ENCODE measurements at places on chromosomes 1 and 21.

DNA sequence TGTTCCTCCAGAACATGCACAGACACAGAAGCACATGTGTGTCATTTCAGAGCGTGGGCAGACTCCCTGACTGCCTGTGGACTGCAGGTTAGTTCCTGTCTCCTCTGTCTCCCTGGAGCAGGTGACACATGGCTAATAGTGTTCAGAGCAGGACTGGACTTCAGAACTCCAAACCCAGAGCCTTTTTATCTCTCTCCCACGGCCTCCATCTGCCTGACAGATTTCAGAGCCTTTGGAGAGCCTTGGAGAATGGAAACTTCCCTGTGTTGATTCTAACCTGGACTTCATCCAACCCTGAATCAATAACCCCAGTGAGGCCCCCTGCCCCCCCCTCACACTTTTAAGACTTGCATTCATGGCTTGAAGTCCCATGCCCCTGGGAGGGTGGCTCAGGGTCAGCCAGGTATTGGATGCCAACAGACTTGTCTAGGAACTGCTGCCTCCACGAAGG lies 44.4 kb downstream of the C1orf198 start:
- no peak for DNase-seq

DNA sequence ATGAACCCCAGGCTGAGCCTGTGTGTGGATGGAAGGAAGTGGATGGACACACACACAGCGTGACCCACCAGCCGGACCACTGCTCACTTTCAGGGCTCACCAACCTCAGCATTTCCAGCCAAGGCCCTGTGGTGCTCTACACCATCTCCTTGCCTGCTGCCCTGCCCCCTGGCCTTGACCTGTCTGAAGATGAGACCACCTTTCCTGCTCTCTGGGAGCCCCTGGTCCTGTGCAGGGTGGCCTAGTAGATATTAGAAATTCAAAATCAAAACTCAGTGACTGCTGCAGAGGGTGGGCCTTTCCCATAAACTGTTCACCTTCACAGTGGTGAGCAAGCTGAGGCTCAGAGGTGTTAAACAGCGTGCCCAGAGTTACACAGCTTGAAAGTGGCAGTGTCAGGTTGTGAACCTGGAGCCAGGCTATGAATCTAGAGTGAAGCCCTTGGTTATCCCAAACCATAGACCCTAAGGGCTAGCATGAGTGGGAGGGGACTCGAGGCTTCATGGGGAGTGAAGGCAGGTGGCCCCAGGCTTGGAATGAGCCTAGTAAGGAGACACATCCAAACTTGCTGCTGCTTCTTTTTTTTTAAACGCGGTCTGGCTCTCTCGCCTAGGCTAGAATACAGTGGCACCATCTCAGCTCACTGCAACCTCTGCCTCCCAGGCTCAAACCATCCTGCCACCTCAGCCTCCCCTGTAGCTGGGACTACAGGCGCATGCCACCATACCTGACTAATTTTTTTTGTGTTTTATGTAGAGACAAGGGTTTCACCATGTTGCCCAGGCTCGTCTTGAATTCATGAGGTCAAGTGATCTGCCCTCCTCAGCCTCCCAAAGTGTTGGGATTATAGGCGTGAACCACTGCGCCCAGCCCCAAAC lies 41.5 kb downstream of the MAN1C1 start:
- no peak for DNase-seq

DNA sequence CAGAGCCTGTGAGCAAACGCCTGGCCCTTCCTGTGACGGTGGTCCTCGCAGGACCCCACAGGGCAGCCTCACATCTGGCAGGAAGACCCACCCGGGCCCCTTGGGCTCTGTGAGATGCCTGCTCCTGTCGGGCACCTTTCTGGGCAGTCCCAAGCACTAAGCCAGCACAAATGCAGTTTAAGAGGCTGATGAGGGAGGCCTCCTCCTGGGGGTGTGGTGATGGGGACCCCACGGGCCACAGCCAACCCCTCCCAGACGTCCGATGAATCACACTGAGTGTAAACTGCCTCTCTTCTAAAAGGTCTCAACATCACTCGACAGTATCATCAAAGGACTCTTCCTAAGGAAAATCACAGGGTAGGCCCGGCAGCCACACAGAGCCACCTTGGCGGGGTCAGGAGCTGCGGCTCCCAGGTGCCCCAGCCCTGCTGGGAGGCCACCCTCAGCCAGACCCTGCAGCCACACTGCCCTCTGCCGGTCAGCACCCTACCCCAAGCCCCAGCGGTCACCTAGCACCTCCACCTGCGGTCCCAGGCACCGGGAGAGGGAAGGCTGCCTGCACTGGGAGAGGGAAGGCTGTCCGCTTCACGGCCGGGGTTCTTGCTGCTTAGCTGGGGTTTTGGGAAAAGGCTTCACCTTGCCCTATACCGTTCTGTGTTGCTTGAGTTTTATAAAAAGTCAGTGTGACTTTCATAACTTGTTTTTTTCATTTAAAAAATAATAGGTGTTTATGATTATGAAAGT lies 3.9 kb upstream of the PRKCZ start:
- no peak for DNase-seq

GRCh38 chr21:37384416-37384815 lies 17.8 kb downstream of the DYRK1A start:
- DNase-seq = no peak

DNA sequence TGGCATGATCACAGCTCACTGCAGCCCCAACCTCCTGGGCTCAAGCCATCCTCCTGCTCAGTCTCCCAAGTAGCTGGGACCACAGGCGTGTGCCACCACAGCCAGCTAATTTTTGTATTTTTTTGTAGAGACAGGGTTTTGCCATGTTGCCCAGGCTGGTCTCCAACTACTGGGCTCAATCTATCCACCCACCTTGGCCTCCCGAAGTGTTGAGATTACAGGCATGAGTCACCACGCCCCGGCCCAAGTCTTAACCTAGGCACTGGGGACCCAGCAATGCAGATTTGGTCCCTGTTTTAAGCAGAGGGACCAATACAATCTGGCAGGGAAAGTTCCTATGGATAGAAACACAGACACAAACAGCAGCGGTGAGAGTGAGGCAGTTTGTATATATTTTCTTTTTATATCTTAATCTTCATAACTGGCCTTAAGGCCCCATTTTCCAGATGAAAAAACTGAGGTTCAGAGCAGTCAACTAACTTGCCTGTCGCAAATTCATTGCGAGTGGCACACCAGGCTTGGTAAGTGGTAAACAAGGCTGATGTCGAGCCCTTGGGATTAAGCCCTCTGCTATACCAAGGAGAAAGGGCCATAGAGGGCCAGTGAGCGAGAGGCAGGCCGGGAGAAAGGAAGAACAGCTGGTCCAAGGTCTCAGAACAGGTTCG lies 77.8 kb upstream of the TINAGL1 start:
- DNase-seq = no peak

Data from COR-L47 (cell line).